ENCODE measurements at places on chromosomes 4 and X.

DNA sequence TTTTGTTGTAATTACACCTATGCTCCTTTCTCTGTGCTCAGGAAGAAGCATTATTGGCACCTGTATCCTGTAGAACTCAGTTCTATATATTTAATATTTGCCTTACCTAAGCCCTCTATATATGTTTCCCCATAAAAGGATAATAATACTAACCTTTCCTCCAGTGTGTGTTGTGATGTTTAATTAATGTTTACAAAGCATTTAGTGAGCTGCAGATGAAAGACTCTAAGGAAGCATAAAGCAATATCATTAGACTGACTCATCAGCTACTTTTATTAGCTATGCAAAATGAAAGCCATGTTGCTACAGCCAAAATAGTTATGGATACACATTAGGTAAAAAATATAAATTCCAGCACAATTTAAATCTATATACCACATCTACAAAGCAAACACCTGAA is 93.6 kb upstream of the PTPN13 start:
- no peak for DNase-seq

DNA sequence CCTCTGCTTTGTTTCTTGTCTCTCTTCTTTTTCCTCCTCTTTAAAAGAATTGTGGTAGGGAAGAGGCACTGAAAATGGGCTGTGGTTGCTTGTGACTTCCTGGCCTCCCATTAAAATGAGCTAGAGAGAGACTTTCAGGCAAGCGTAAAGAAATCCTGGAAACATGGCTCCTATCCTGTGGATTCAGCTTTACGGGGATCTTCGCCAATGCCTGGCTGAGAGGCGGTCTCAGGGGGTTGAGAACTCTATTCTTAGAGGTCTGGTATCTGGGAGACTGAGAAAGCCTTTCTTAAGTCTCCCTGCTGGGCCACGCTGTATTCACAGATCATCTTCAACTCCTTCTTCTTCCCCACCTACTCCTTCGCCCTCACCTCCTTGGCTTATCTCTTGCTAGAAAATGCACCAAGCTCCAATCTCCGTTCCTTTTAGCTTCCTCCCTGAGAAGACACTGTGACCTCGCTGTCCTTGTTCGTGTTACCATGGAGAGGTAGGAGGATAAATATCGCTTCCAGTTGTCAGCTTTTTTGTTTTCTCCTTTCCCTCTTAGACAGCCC is 542 bp upstream of the KLF8 start:
- DNase-seq, result no peak

DNA sequence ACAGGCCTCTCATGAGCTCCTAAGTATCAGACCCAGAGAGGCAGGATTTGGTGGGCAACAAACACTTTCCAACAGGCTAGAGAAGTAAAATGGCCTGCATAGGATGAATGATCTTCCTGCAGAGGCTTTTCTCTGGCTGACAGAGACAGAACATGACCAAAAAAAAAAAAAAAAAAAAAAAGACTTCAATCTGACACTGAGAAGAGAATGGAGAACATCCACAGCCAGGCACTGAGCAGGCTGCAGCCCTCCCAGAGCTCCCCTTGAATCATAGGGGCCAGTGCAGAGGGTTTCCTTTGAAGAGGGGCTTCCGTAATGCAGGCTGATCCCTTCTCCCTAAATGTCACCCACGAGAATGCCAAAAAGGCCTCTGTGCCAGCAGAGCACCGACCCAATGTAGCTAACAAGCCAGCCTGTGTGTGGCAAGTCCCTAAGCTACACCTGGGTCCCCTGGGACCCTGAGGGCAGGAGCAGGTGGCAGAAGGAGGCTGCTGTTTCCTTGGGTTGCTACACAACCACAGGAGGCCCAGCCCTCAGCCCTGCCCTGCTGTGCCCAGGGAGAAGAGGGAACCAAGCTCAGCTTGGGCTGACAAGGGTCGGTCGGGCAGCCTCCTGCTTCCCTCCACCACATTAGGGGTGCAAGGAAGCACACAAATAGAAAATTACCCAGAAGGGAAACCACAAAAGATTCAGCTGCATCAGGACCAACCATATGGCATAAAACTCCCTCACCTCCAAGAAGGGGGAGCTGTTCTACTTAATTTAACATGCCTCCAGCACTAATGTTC is 55.6 kb downstream of the MAP7D2 start:
- no peak for DNase-seq

- DNase-seq, result no peak
Observed at GRCh38 chrX:63012574-63012973, 338.6 kb downstream of the SPIN4 start.

DNA sequence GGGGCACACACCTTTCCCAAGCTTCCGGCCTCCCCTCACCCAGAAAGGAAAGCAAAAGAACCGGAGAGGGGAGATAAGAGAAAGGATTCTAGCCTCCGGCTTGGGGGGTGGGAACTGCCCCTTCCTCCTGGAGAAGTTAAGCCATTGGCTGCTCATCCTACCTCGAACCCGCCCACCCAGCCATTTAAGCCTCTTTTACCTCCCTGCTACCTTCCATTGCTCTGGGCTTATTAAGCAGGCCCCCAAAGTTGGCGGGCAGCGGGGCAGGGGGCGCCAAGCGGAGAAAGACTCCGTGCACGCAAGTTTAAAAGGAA is 2.3 kb downstream of the MAML3 start:
- peak; percentile 54 for DNase-seq

GRCh38 chr4:158860856-158861255 is 92.0 kb downstream of the FNIP2 start:
- no peak for DNase-seq

- DNase-seq, result no peak
Observed at GRCh38 chr4:119834906-119835612, 206.5 kb upstream of the PDE5A start.

DNA sequence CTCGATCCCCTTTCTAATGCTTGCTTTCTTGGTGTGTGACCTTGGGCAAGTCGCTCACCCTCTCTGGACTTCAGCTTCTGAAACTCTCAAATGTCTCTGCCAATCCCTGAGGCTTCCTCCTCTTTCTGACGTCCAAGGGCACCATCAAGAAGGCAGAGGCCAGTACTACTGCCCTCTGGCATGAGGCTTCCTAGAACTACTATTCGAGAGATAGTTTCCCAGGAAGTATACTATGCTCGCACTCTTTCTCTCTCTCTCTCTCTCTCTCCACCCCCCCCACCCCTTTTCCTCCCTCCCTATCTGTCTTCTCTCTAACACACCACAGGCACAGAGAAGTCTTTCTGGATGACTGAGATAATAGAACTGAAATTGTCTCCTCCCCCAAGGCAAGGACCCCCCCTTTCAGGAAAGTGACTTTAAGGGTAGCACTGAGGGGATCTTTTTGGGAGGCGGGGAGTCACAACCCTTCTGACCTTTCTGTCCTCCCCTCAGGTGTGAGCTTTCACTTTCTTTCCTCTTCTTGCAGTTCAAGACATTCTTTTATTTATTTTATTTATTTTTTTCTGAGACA is 20.0 kb upstream of the BCOR start:
- no peak for DNase-seq

Data from stimulated activated CD4-positive, alpha-beta T cell treated with anti-CD3 and anti-CD28 coated beads, Interleukin-4, amount 100 ng/mL, for 24 hours (primary cell).